Smooth muscle cell of bladder (primary cell): ENCODE measurements at places on chromosomes 5 and 9. TPM values are rescaled to one million over a fixed set of nuclear protein-coding genes. Genes with fewer than 3 reads are reported as not detected.

Gene PCA3
- total RNA-seq: not detected in 2 replicates

Gene GDF9
- 0.09 and 0.28 TPM in 2 replicates for total RNA-seq

Gene ERCC6L2
- total RNA-seq: 81.1 and 82.8 TPM in 2 replicates

Gene HMMR
- total RNA-seq: 4.2 and 5.5 TPM in 2 replicates

Gene KLHL9
- 29.2 and 37.3 TPM in 2 replicates for total RNA-seq

Gene FOXD4L5
- total RNA-seq: under 0.01 TPM in 2 replicates

Gene CDHR2
- 0.28 TPM in 1 of 2 replicates, not detected in the other for total RNA-seq

Gene PCDHA10
- 0.14 and 0.28 TPM in 2 replicates for total RNA-seq

Gene SKP2
- total RNA-seq: 26.2 and 26.7 TPM in 2 replicates

Gene PDLIM4
- total RNA-seq: 27.7 and 53.3 TPM in 2 replicates

Gene TAF1L
- under 0.01 TPM in 1 of 2 replicates, not detected in the other for total RNA-seq

Gene PCDHGC3
- total RNA-seq: 38.1 and 41.7 TPM in 2 replicates

Gene PCDHA8
- total RNA-seq: under 0.01 and 0.09 TPM in 2 replicates

Gene UGT3A1
- not detected in 2 replicates for total RNA-seq

Gene NEUROG1
- not detected in 2 replicates for total RNA-seq

Gene IER5L
- total RNA-seq: 38.0 and 70.7 TPM in 2 replicates

Gene MCCC2
- 10.4 and 15.1 TPM in 2 replicates for total RNA-seq

Gene DIPK1B
- total RNA-seq: 1.00 and 1.0 TPM in 2 replicates
